Stimulated activated CD8-positive, alpha-beta memory T cell treated with anti-CD3 and anti-CD28 coated beads, Interleukin-2, amount 100 ng/mL, for 48 hours (primary cell): ENCODE measurements at places on chromosomes 3 and 15.

DNA sequence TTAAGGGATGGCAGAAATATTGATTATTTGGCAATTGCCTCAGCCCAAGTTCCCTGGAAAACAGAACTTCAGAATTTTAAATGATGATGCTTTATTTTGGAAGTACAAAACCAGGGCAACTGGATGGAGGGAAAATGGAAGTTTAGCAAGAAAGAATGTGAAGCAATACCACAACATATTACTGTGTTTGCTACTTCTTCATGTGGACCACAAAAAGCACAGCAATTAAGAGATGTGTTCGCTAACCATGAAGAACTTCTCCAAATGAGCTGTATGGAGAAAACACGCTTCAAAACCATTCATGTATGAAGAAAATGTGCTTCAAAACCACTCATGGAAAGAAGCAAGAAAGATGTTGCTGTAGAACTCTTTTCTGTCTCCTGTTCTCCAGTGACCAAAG, 64.7 kb upstream of the ARL6 start:
- DNase-seq = no peak

DNA sequence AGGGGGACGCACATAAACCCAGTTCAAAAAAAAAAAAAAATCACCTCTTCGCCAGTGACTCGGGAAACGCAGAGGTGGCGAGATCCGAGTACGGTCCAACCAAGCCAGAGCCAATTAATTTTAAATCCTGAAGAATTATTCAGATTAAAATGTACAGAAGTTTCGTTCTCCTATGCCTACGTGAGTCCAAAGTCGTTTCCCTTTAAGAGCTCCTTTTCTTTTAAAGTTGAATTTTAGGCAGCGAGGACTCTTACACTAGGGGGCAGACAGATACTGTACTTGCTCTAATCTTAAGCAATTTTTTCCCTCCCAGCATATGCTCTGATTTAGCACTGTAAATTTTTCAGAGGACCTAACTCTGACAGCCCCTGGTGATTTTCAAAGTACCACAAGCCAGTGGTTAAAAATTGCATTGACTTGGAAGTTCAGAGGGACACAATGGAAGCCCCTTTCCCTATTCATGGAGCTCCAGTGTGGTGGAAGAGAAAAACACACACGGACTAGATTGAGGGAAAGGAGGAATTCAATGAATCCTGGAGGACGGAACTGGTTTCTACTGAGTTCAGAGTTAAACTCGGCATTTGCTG, 3.3 kb upstream of the NR2F2 start:
- no peak for DNase-seq

DNA sequence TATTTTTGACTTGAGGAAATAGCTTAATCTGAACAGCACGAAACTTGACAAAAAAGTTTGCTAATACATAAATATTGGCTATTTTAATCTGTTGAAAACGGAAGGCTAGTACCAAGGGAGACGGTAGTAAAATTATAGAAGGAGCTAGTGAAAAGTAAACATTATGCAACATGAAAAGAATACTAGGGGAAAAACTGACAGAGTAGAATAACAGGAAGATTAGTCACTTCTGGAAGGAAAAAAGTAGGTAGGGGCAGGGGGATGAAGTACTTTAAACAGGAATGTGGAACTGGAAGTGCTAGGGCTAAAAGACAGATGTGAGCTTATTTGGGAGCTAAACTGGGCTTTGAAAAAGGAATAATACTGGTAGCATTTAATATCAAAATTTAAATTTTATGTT, 60.1 kb downstream of the MBNL1 start:
- no peak for DNase-seq

DNA sequence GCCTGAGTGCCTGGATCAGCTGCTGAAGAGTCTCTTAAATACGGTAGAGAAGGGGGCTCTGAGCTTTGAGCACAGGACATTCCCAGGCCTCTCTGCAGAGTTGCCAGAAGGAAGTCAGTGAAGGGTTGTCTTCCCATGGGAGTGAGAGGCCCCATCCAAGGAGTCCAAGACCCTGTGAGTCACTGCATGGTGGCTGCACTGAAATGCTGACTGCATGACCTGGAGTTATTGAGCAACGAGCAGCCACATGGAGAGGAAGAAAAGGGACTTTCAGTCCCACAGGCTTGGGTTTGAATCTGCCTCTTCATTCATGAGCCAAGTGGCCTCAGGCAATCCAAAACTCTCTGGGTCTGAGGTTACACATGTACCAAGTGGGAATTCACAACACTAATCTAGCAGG, 69.6 kb upstream of the RASGRF1 start:
- DNase-seq = no peak

DNA sequence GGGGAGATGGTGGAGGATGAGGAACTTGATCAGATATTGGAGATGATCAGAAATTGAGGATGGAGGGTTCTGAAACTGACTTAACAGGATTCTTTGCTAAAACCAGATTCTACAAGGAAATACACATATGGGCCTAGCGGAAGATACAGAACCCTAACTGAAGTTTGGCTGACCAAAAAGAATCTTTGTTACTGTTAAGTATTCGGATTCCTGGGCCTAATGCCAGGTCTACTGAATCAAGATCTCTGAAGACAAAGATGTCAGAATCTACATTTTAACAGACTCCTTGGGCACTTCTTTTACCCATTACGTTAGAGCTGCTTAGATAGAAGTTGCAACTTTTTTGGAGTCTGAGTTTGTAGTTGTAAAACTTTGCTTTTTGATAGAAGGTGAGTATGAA, 137.7 kb downstream of the FNDC3B start:
- DNase-seq = no peak

- DNase-seq = no peak
Observed at GRCh38 chr3:135950941-135951340, 14.6 kb upstream of the PPP2R3A start.
